ENCODE measurements at places on chromosomes 1 and 21.

DNA sequence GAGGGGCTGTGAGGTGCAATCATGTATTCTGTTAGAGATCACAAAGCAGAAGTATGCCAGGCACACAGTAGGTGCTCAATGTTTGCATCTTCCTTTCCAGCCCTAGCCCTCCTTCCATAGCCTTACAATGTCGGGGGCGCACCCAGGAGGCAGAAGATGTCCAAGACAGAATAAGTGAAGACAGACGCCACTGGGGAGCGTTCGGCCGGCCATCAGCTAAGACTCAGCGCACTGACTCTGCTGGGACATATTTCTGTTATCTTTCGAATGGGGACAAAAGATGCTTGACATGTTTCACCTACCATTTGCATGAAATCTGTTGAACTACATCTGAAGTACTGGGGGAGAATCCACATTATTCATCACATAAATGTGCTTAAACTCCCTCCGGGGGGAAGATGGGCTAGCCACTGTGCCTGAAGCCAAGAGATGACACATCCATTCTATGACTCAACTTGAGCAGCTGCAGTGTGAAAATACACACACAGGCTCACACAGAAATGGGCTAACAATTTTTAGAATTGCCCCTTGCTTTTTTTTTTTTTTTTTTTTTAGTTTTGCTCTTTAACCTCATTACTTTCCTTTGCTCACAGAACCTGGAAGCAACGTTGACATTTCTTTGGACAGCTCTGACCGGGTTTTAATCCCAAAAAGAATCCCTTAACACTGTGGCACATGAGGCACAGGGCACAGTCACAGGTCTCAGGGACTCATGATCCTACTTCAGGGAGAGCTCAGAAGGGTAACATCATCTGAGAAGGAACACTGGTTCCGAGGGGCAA is 7.9 kb downstream of the TIAM1 start:
- no peak for DNase-seq

DNA sequence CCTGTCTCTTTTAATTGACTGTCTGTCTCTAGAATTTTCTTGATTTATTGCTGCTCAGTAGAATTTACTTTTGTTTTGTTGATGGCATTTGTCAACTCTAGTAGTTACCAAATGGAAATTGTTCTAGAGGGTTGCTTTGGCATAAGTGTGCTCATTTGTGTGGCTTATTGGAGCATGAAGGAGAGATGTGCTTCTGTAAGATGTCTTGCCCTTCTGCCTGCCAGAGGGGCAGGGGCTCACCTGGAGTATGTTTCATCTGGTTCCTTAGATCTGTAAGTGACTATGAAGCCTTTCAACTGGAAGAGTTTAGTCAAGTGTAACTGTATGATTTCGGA is 345.5 kb downstream of the DISC1 start:
- no peak for DNase-seq

GRCh38 chr1:244383278-244383884 is 68.3 kb downstream of the ADSS2 start:
- DNase-seq, result no peak

- DNase-seq, result peak; percentile 56
Observed at GRCh38 chr1:39214998-39215873, 10.7 kb downstream of the MACF1 start.

GRCh38 chr1:167516404-167517388 is 1.6 kb downstream of the CD247 start:
- peak; percentile 61 for DNase-seq

GRCh38 chr1:236604905-236605806 is 840 bp upstream of the HEATR1 start:
- no peak for DNase-seq
